ENCODE measurements at places on chromosomes 2 and 18.

GRCh38 chr2:220166616-220167015 lies 539.2 kb downstream of the SLC4A3 start:
- DNase-seq = no peak

- no peak for DNase-seq
Observed at GRCh38 chr2:105546628-105546974, 147.8 kb upstream of the FHL2 start.

- DNase-seq = no peak
Observed at GRCh38 chr2:44614940-44615339, 253.2 kb downstream of the CAMKMT start.

GRCh38 chr2:173874894-173875237 lies 90.3 kb downstream of the SP3 start:
- DNase-seq = no peak

DNA sequence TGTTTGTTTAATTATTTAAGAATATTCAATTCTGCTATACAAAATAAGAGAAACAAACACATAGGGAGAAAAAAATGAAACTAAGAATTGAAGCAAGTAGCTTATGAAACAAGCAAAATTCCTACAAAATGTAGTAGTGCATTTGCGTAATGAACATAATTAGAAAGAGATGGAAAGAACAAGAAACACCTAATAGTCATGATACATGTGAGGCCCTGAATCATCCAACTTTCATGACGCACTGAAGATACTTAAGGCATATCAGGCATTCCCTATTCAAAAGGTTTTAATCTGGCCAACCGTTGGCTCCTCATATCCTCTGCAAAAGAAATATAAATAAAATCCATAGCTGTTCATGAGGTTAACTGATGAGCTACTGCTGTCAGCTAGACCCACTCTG lies 14.5 kb upstream of the NAB1 start:
- DNase-seq = peak; percentile 79

- no peak for DNase-seq
Observed at GRCh38 chr2:44821500-44821899, 120.0 kb upstream of the SIX3 start.

DNA sequence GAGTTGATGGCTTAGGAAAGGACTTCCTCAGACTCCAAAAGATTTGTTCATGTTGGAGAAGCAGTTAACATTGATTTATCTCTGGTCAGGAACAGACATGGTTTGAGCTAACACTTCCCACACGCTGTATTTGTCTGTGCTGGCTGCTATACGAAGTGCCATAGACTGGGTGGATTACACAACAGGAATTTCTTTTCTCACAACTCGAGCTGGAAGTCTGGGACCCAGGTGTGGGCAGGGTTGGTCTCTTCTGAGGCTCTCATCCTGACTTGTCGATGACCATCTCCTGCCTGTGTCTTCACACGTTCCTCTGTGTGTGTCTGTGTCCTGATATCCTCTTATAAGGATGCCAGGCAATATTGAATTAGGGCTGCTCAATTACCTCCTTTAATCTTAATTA lies 163.4 kb upstream of the BCL2L11 start:
- no peak for DNase-seq

Measured in AG09309 (cell line).